ENCODE measurements at places on chromosomes 7 and 10. TPM values are rescaled to one million over a fixed set of nuclear protein-coding genes. Genes with fewer than 3 reads are reported as not detected.

Gene LOXL4
- 3.9 TPM for polyA plus RNA-seq

Gene PDE6C
- not detected for polyA plus RNA-seq

Gene ADCY1
- 0.25 TPM for polyA plus RNA-seq

Gene HOXA4
- polyA plus RNA-seq: 10.1 TPM

Gene OR6V1
- polyA plus RNA-seq: not detected
